ENCODE measurements at places on chromosomes 5 and 9.

GRCh38 chr5:9156282-9156681, 389.6 kb downstream of the SEMA5A start:
- peak; percentile 64 for DNase-seq

DNA sequence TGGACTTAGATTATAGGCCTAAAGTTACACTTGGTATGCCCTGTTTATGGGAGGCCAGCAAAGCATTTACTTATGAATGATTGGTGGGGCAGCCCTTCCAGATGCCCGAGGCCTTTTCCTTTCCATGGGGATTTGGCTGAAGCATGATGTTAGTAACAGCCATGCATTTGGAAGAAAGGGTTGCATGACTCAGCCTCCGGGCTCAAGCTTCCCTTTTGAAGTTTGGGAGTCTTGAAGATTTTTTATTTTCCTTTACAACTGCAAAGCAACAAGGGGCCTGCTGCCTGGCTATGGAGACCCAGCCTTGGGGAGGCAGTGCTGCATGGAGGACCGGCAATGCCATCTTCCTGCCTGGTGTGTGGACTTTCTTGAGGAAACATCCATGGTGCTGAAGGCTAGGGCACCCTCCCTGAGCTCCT, 244.7 kb downstream of the ICE1 start:
- DNase-seq: no peak

GRCh38 chr5:160356550-160357347, 13.7 kb downstream of the C1QTNF2 start:
- no peak for DNase-seq

- DNase-seq: no peak
Observed at GRCh38 chr9:136018257-136019031, 57.3 kb upstream of the UBAC1 start.

GRCh38 chr5:19175776-19176570, 812.0 kb downstream of the CDH18 start:
- no peak for DNase-seq

DNA sequence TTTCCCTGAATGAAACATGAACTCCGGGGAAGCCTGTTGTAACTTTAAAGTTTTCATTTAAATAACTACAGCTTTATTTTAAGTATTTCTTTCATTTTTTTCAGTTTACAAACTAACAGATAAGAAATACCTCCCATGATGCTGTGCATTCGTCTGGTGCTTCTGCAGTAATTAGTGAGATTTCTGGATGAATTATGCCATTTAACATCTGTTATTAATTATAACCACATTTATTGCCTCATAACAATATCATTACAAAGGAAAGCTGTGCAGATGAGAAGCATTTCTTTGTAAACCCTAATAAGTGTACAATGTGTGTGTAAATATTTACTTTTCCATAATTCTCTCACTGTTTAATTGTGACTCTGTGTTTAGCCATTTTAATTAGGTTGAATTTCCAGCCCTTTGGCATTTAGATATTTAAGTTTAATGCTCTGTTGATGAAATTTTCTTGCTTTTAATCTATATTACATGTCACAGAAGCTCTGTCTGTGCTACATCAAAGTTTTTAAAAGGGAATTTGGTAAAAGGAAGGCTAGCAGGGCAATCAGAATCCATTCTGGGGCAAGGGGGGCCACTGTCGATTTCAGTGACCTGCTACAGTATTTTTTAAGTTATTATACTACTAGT, 418.0 kb downstream of the SPATA31D1 start:
- DNase-seq: no peak

DNA sequence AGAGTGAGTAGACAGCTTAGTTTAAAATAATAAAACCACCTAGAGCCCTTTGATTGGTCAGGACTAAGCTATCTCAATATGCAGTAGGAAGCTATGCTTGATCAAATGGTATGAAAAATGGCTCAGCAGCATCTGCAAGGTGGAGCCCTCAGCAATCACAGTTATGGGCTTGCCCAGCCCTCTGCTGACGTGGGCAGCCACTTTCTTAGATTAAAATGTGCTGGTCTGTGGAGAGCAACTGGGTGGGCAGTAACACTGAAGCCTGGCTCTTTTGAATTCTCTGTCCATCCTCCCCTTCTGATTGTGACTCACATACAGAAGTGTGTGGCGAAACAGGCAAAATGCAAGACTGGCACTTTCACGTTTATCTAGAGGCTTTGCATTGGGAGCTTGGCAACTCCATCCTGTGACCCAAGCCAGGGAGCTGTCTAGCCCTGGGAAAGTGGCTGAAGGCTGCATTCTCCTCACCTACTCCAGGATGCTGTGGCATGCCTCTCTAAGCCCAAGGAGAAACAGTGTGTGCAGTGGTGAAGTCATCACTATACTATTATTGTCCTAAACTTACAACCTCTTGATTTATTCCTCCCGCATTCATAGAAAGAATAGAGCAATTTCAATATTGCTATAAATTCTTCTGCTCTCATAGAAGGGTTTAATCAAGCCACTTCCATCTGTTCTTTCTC, 61.1 kb downstream of the MED10 start:
- no peak for DNase-seq

GRCh38 chr5:132681983-132682382, 8.2 kb downstream of the IL4 start:
- DNase-seq: no peak

DNA sequence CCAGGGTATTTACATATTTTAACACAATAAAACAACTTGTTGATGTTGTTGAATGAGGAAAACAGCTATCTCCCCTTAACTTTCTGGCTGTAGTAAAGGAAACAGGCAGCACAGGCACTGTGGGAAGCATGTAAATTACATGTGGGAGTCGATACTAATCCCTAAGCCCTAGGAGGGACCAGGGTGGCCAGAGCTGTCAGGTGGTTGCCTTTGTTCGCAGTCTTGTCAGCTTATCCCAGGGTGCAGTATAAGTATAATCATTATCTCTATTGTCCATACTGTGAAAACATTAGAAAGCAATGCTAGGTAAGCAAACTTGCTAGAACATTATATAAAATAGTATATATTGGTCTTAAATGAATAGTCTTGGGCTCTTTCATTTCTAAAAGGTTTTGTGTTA, 125.6 kb upstream of the RPS23 start:
- DNase-seq: no peak

- peak; percentile 88 for DNase-seq
Observed at GRCh38 chr5:172740428-172741205, 30.4 kb downstream of the DUSP1 start.

DNA sequence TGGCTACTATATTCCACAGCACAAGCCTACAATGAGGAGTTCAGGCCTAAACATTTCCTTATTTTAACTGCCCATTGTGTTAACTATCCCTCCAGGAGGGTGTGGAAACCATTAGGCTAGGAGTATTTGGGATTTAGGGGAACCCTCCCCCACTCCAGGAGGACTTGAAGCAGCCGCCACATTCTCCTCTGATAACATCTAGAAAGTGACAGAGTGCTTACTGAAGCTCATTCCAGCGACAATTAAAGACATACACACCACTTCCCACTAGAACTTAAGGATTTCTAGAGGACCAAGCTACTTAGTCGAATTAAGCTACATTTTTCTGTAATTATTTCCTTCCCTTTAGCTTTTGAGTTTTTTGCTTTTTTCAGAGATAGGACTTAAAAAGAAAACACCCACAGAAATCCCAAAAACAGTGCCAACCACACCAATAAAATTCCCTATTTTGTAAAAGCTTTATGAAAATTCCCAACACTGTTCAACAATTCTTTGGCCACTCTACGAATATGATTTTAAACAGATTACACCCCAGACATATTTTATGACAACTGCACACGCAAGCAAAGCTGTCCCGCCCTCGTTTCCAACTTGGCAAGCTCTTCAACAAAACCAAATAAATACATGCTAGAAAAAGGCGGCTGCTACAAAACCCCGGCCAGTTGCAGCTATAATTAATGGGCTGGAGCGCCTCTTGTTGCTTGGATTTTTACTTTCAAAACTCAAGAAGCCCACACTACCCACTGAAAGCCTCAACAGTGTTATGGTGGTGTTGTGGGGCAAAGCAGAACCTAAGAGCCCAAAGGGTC, 4.5 kb downstream of the ROR2 start:
- DNase-seq: peak; percentile 83

GRCh38 chr9:9998491-9999287, 614.1 kb downstream of the PTPRD start:
- DNase-seq: peak; percentile 15

GRCh38 chr9:135840107-135840506, 67.2 kb downstream of the CAMSAP1 start:
- DNase-seq: no peak

- DNase-seq: peak; percentile 94
Observed at GRCh38 chr5:91074615-91075014, 308.5 kb downstream of the ARRDC3 start.

DNA sequence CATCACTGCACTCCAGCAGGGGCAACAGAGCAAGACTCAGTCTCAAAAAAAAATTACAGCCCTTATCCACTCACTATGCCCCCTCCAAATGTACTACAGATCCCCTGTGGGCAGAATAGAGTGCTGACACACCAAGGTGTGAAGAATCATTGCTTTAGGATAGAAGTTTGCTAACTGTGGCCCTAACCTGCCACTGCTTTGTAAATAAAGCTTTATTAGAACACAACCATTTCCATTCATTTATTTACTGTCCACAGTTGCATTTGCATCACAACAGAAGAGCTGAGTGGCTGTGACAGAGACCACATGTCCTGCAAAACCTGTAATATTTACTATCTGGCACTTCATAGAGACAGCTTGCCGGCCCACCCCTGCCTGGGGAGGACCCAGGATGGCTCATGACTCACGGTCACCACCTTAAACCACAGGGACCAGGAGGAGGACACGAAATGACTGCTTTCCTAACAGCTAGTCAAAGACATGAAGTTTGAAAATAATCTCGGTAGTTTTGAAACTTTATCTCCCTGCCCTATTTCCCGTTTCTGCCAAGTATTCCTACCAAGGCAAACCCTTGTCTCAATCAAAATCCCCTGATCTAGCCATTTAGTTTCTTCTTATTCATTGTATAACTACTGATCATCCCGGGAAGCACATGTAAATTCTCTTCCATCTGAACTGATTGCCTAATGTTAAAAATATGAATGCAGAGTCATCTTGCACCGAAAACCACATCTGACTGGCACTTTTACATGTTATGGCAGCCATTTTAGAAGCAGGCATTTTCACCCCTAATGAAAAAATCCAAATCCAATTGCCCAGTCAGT, 206.1 kb downstream of the SLIT3 start:
- DNase-seq: peak; percentile 80

GRCh38 chr9:70147196-70147595, 103.5 kb downstream of the MAMDC2 start:
- no peak for DNase-seq

DNA sequence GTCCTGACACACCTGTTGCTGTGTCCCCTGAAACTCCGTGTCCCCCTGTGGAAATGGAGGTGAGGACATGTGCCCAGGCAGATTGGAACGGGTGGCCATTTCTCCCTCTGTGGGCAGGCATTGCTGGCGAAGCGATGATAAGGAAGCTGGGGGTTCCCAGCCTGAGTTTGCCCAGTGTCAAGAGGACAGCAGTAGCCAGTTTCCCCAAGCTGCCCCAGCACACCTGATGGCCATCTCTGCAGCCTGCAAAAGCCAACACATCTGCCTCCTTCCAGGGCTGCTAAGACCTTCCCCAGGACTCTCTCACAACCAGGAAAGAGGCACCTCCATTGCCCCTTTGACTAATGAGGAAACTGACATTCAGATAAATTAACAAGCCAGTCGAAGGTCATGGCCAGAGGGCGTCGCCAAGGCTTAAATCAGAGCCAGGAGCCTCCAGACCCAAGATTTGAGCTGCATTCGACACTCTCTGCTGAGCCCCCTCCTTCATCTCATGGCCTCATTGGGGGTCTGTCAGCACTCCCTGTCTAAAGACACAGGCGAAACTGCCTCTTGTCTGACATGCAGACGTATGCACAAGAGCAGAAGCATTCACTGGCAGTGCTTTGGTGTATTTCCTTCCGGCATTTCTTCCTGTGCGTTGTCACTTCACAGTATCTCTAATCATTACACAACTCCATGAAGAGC, 10.4 kb upstream of the WNK2 start:
- DNase-seq: no peak

DNA sequence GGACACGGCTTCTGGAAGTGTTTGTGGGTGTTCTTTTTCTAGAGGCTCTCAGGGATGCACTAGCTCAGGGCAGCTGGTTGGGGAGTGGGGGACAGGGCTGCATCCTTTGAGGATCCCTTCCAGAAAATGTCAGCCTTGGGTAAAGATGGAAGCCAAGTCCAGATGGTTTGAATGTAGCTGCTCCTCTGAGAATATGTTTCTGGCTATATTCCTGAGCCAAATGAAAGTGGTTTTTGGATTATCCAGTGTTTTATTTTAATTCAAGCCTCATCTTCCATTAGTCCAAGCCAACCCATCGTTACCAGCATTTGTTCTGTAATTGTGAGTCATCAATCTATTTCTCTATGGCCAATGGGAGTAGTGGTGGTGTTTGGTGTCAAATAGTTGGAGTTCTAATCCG, 70.4 kb downstream of the SPRY4 start:
- DNase-seq: no peak

- DNase-seq: peak; percentile 61
Observed at GRCh38 chr9:127835991-127836516, 18.4 kb downstream of the ENG start.

DNA sequence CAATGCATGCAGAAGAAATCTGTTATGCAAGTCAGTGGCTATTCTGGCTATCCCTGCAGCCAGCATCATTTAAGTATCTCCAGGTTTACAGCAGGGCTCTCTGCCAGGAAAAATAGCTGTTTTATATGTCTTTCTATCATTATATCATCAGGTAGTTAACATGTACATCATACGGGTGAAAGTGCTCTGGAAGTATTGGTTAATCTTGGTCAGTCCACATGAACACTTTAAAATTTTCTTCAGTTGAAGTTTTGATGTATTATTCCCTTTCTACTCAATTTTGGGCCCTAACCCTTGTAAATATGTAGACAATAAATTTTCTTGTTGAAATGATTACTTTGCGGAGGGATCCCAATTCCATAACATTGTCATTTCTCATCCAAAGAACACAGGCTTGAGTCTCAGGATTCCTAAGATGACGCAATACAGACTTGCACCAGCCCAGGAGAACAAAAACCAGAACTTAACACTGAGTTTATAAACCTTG, 67.5 kb downstream of the SEMA6A start:
- DNase-seq: peak; percentile 94

GRCh38 chr9:75636427-75637045, 253.9 kb upstream of the PCSK5 start:
- no peak for DNase-seq

- DNase-seq: no peak
Observed at GRCh38 chr9:127361561-127361960, 35.4 kb upstream of the SLC2A8 start.

DNA sequence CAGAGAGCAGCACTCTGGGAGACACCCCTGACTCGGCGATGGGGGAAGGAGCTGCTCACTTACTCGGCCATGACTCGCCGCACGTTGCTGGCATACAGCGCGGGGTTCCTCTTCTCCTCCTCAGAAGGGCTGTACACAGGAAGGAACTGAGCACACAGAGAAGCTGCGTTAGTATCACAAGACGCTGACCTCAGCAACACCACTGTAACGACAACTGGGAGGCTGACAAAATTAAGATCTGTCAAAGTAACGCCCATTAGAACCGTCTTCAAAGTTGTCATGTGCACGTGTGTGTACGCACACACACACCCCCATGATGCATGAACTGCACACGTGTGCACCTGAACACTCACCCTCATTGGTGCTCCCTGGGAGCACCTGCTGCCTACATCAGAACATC, 32.1 kb upstream of the SLC6A3 start:
- peak; percentile 36 for DNase-seq
